ENCODE measurements at places on chromosomes 16 and 17.
A peak's percentile ranks its signal among the peaks of the same experiment; 100 is the strongest.

- no peak for DNase-seq
These were observed 43.4 kb downstream of the KCNJ12 start for GRCh38 chr17:21419299-21420239.

DNA sequence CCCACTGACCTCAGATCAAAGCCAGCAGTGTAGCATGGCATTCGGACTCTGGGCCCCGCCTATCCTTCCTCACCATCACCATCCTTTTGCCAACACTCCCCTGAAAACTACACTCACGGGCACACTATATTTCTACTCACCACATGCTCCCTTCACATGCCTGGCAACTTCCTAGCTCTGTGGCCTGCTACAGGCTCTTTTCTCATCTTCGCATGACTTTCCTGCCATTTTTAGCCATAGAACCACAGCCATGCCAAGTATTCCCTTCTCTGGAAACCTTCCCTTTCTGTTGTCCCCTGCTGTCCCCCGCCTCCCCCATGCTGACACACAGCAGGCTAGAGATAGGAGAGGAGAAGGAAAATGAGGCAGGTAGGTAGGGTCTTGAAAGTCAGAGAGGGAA, 45.5 kb upstream of the MMP2 start:
- DNase-seq: no peak

- DNase-seq: no peak
These were observed 12.9 kb downstream of the SLC13A5 start for GRCh38 chr17:6699997-6700947.

DNA sequence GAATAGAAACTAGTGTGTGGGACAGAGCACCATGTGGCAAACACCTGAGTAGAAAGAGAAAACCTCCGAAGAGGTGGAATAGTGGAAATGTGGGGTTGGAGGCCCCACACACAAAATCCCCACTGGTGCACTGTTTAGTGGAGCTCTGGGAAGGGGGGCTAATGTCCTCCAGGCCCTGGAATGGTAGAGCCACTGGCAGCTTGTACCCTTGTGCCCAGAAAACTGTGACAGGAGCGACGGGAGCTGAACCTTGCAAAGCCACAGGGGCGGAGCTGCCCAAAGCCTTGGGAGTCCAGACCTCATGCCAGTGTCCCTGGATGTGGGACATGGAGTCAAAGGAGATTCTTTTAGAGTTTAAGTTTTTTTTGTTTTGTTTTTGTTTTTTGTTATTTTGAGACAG, 50.6 kb downstream of the RNF112 start:
- no peak for DNase-seq

DNA sequence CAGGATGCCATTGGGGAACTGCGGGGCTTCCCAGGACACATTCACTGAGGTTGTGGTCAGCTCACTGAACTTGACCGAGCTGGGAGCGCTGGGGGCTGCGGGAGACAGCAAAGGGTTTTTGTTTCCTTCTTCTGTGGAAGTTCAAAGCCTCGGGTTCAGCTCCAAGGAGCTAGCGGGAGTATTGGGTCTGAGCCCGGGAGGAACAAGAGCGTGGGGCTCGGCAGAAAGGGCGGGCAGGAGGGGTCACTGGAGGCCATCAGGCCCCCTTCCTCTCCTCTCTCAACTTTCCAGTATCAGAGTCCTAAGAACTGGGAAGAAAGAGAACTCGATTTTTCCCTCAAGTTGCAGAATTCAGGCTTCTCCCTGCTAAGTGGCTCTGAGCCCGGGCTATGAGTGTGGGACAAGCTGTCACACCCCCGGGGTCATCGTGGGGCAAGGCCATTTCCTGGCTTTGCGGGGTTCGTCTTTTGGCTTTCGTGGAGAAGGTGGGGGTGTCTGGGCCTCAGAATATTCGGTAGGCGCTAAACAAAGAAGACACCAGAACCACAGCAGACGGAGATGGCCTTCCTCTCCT, 53.6 kb upstream of the CDC42EP4 start:
- no peak for DNase-seq

- no peak for DNase-seq
These were observed 13.1 kb downstream of the SLC16A6 start for GRCh38 chr17:68277807-68278206.

DNA sequence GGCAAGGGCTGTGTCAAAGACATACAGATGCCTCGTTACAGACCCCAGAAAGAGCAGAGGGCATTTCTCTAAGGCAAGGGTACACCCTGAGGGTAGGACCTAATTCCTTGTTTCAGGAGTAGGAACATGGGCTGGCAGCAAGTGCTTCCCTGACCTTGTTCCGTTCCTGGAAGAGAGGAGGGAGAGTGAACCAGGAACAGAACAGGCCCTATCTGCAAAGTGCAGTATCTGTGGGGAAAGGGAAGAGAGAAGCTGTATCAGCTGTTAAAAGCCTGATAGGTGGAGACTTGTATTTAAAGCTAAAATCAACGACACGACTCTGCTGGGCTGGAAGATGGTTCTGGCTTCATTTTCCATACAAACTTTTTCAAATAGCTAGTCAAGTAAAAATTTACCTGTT, 26.1 kb upstream of the FASN start:
- DNase-seq: no peak

GRCh38 chr17:50887705-50888245, 21.6 kb upstream of the TOB1 start:
- no peak for DNase-seq

GRCh38 chr16:71350821-71351557, 7.5 kb upstream of the CALB2 start:
- DNase-seq: no peak

DNA sequence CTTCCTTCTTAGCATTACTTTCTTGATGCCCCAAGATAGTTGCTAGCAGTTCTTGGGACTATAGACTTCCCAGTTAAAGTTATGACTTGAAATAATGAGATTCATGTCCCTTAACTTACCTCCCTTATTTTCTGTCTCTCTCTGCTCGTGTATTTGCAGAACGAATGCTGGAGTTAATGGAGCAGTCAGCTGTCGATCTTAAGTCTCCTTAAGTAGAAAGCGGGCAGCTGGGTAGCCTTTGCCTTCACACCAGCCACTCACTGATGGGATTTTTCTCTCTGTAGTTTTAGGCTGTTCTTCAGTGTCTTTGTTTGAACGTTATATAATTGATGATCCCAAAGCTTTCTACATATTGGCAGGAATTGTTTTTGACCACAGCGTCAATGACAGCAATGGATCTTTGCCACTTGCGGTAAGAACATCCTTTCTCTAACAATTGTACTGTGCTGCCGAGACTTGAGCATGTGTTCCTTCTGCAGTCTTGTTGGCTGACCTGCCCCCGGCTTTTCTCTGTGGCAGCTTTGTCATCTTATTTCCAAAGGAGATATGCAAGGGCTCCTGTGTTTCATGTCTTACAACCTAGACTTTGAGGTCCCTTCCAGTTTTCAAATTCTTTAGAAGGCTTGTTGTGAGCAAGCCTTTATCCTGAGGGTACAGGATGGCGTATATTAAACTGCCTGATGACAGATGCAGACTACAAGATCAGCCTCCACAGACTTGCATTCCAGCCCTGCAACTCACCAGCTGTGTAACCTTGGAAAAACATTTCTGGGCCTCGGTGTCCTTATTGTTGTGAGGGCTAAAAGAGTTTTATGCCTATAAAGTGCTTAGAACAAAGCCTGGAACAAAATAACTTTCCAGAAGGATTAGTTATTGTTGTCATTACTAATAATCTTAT, 25.1 kb upstream of the ABCA3 start:
- DNase-seq: peak; percentile 55

DNA sequence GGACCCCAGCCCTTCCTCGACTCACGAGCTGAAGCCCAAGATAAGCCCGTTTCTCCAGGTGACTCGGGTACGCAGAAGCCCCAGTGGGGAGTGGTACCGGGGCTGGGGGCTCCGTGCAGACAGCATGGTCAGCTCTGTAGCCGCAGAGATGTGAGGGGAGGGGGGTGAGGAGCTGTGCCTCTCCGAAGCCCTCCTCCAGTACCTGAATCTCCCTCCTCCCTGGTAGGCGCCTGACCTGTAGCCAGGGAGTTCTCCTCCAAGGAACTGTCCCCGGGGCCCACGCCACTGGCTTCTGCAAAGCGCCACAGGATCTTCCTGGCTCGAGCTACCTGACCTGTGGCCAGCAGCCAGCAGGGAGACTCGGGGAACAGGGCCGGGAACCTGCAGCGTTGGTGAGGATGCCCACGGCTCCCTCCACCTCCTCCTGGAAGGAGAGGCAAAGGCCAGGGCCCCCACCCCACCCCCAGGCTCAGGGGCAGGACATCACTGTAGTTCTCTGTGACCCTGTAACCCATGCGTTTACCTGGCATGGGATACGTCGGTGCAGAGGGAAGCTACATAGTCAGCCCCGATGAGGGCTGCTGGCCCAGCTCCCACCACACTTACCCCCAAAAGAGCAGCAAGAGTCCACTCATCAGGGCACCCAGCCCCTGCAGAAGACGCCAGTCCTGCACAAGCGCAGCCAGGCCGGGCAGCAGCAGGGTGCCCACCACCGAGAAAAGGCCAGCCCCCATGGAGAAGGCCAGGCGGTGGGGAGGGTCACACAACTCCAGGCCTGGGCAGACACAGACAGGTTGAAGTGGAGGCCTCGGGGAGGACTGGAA, 1.7 kb downstream of the SLC22A31 start:
- no peak for DNase-seq

Data from non-pigmented ciliary epithelial cell (primary cell).